KBM-7 (cell line): ENCODE measurements at places on chromosomes 6 and 20.
A peak's percentile ranks its signal among the peaks of the same experiment; 100 is the strongest.

DNA sequence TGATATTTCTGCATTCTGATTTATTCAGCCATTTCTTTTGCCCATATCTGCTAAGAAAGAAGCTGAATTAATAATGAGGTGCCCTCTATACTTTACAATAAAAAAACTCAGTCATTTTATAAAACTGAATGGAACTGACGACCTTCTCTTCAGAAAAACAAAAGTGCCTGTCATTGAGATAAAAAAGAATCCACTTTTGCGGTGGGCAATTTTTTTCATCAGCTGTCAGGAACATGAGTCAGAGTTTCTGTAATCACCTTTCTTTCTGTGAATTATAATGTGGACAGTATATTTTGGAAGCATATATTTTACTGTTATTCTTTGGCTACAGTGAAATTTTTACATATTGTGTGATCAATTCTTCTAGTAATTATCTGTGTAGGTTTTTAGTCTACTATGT lies 33.4 kb downstream of the IL20RA start:
- no peak for DNase-seq

DNA sequence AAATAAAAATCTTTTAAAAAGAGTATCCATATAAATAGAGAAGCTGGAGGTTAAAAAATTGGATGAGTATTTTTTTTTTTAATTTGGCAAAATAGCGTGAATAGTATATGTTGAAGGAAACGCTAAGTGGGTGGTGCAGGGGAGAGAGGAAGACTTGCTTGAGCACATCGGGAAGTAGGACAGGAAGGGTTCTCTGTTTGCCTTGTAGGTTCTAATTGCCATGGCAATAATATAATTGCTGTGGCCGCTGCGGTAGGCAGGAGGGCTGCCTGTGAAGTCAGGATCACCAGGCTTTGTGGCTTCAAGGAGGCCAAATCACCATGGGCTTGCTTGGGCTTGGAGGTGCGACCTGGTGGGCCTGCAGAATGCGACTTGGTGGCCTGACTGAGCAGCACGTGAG lies 35.1 kb downstream of the IGF2R start:
- no peak for DNase-seq

DNA sequence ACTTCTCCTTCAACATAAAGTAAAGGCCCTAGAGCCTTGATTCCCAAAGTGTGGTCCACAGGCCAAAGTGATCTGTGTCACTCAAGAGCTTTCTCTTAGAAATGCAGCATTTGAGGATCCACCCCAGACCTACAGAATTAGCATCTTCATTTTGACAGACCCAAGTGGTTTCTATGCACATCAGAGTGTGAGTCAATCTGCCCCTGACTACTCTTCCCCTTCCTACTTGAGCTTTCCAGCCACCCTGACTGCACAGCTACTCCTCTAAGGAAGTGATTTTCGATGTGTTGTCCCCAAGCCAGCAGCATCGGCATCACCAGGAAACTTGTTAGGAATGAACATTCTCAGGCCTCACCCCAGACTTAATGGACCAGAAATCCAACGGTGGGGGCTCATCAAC lies 2.6 kb downstream of the MEP1A start:
- no peak for DNase-seq

GRCh38 chr20:25739615-25740320 lies 43.1 kb upstream of the ZNF337 start:
- DNase-seq = no peak

DNA sequence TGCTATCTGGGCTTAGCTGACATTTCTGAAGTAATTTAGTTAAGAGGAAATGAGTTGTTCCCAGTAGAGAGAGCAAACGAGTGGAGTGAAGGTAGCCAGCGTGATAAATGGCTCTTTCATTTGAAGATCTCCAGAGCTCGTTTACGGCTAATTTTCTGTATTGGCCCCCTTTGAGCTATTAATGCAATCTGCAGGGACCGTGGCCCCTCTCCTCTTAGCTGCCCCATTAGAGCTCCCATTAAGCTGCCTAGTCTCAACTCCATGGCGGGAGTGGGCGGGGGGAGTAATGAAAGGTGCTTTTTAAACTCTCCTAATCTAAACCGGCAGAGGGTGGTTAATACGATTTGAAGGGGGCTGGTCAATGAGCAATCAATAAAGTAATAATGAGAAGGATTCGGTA lies 12.5 kb downstream of the TFAP2B start:
- no peak for DNase-seq

- no peak for DNase-seq
Measured at GRCh38 chr6:31227143-31227542, 44.7 kb downstream of the HLA-C start.

DNA sequence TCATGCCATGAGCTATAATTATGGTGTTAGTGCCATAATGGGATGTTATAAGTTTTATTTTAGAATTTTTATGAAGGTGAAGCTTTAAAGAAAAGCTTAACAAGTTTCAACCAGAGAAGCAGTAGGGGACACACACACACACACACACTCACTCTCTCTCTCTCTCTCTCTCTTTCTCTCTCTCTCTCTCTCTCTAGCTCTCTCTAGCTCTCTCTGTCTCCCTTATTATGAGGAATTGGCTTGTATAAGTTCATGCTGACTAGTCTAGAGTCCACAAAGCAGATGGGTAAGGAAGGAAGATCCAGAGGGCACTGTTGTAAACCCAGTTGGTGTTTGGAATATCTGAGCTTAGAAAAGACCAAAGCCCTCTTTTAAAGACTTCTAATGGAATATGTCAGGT lies 102.4 kb downstream of the QKI start:
- no peak for DNase-seq

DNA sequence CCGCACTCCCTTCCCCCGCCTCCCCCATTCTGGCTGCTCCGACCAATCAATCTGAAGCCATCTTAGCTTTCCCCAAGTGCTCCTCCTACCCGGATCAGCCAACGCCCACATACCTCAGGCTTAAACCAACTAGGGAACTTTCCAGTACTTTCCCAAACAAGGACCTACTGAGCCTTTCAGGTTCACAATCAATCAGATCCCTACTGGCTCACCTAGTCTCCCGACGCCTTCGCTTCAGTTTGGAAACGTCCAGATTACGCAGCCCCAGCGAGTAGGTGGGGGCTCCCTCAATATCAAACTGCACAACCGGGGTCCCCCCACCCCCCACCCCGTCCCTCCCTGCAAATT lies 432 bp downstream of the HSPA1L start:
- peak; percentile 89 for DNase-seq

DNA sequence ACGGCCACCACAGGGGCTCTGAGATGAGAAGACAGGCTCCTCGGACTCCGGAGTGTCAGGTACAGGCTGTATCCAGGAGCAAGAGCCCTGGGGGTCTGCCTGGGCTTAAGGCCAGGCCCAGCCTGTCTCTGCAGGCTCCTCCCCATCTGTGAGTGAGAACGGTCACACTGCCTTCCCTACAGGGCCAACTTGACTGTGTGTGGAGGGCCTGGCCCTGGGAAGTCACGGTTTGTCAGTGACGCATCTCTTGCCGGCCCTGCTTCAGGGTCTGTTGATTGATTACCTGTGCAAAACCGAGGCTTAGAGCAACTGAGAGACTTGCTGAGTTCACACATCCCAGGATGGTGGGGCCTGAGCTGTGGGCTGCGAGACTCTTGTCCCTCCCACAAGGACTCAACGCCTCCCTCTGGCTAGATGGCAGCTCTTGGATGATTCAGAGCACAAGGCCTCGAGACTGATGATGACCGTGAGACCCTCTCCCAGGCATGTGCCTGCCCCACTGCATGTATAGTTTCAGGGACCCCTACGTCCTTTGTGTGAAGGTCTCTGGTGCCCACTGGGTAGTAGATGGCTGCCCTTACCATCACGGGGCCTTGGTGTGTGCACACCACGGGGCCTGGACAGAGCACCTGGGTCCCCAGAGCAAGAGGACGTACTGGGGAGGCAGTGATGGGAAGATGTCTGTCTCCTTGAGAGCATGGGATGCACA lies 5.9 kb downstream of the RBM38 start:
- DNase-seq = no peak

- no peak for DNase-seq
Measured at GRCh38 chr20:11329271-11329670, 588.4 kb upstream of the BTBD3 start.

GRCh38 chr20:45100563-45101245 lies at the start of gene KCNS1:
Gene KCNS1, minus strand, starts transcription at chr20:45101127. Its CDS starts 1,891 bp downstream, at chr20:45099236.
- peak; percentile 59 for DNase-seq

- DNase-seq = no peak
Measured at GRCh38 chr6:63886341-63886740, 250.7 kb downstream of the PHF3 start.

DNA sequence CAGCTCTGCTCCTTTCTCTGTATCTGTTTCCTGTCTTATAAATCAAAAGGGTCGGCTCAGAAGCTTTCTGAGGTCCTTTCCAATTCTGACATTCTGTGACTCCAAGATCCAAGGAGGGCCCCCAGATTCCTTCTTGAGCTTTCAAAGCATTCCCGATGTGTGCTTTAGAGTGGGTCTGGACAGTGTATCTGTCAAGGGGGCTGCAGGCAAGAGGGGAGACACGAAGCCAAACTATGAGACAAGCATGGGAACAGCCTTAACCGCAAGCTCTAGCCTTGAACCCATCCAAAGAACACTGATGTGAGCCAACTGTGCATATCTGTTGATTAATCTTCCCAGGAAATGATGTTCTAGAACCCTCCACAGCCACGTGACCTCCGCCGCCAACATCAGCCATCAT lies 73.8 kb downstream of the TSHZ2 start:
- no peak for DNase-seq

GRCh38 chr6:99993533-99994251 lies at the start of gene MCHR2:
Gene MCHR2, minus strand, starts transcription at chr6:99994223. Its CDS starts 38,076 bp downstream, at chr6:99956147.
- DNase-seq = no peak

DNA sequence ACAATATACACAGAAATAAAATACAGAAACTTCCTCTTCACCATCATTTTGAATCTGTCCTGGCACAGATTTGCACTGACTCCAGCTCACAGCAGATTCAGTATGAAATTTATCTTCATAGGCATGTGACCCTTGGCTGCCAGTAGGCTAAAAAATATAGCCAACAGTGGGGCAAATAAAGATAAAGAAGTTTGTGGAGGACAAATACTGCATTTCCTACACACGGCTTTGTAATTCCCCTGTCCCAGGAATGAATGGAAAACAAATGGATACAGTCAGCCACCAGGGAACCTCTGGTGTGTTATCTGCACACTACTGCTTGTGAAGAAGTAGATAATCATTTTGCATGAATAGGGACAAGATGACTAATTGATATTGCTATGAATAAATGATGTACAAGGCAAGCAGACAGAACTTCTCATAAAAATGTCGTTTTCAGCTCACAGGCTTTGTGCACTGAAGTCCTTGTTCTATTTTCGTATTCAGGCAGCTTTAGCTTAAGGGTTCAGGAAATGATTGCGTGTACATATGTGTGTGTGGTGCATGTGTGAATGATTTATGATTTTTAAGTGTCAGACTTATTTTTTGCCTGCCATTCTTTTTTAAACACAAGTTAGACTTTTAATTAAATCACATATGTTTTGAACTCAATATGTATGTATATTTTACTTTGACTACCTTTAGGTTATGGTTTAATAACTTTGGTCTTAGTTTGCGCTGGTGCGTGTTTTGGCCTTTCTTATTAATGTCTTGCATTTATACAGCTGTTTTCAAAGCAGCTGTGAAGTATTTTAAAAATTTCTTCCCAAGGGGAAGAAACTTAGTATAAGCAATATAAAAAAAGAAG lies 543.8 kb upstream of the JAG1 start:
- no peak for DNase-seq
